ENCODE measurements at places on chromosomes 11 and 22. TPM values are rescaled to one million over a fixed set of nuclear protein-coding genes. Genes with fewer than 3 reads are reported as not detected.

DNA sequence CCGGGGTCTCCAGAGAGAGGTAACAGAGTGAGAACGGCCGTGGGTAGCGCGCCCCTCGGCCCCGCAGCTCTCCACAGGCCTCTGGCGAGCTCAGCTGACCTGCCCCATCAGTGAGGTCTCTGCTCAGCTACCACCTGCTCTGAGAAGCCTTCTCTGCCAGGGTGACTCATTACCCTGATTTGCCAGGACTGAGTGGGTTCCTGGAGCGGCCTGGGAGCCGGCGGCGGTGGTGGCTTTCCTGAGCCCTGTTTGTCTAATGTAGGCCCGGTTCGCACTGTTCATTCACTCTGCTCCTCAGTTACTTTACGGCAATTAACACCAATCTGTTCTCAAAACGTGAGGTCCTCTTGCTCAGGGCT is 351.0 kb upstream of the B3GAT1 start:
- no peak for DNase-seq

DNA sequence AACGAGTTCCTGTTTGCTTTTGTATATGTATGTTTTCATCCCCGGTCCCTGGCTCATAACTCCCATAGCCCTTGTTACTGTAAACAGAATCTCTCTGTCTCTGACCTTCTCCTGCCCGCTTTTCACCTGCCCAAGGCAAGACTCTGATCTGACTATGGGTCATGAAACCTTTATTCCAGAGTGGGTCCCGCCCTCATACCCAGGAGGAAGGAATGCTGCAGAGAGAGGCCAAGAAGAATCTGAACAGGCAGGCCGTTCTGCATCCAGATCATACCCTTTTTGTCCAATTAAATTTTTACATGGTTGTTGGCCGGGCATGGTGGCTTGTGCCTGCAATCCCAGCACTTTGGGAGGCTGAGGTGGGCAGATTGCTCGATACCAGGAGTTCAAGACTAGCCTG is 39.6 kb downstream of the GRIK4 start:
- no peak for DNase-seq

DNA sequence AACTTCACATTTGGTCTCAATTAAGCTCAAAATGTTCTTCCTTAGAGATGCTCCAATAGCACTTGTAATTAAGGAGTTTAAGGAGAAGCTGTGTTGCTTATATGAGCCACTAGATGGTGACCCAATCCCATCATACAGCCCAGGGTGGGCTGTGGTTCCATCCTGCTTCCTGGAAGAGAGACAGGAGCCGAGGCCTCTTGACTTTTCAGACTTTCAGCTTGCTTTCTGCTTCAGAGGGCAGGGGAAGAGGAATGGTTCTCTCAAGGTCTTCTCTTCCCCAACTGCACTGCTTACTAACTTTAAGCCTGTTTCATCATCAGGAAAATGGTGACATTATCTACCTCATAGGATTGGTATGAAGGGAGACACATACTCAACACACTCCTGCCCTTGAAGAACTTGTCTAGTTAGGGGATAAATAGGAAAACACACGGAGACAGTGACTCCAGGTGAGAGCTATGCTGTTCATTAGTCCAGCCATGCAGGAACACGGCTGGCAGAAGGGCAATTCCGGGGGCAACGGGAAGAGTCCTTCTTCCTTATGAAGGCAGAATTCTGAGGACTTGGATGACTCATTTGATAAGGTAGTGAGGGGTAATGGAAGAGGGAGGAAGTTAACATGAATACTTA is 20.1 kb downstream of the TMEM218 start:
- peak; percentile 61 for DNase-seq

DNA sequence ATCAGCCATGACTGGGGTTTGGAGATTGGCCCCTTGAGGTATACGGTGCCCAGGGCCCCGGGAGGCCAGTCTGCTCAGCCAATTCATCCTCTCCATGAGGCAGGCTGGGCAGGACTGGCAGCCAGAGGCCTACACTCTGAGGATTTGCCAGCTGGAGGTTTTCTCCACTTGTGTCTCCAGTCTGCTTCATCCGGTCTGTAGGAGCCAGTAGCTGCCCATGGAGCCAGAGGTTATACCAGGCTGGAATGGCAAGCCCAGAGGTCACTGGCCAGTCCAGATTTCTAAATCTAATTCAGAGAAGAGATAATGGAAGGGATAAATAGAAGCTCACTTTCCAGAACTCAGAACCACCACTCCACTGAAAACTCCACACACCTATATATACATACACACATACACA is 10.0 kb downstream of the FHIP1B start:
- DNase-seq: no peak

DNA sequence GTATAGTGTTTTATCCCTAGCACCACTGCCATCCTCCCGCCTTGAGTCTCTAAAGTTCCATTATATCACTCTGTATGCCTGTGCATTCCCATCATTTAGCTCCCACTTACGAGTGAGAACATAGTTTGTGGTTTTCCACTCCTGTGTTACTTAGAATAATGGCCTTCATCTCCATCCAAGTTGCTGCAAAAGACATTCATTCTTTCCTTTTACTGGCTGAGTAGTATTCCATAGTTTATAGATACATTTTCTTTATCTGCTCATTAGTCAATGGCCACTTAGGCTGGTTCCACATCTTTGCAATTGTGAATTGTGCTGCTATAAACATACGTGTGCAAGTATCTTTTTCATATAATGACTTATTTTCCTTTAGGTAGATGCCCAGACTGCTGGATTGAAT is 24.4 kb downstream of the TAB1 start:
- no peak for DNase-seq

- no peak for DNase-seq
Measured at GRCh38 chr11:134522782-134523570, 110.9 kb upstream of the B3GAT1 start.

DNA sequence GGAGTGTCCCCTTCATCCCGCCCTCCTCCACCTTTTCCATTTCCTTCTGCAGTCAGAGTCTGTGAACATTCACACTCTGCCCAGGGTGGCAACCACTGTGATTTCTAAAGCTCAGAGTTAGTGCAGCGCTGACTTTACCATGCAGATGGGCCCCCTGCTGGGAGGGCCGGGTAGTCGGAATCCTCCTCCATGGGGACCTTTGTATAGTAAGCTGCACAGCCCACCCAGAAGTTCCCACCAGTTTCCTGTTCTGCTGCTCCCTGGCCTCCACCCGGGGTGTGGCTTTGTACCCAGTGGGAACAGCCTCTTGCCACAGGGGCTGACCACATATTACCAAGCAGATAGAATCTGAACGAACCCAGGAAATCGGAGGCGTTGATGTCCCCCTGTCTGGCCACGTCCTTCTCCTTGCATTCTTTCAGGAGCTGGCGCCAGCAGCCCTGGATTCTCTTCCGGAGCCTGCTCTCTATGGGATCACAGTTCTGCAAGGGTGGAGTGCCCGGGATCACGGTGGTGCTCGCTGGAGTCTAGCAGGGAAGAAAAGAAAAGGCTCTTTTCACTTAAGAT is 125.3 kb downstream of the MPPED1 start:
- no peak for DNase-seq

- no peak for DNase-seq
Measured at GRCh38 chr22:46915950-46916730, 153.7 kb downstream of the TBC1D22A start.

DNA sequence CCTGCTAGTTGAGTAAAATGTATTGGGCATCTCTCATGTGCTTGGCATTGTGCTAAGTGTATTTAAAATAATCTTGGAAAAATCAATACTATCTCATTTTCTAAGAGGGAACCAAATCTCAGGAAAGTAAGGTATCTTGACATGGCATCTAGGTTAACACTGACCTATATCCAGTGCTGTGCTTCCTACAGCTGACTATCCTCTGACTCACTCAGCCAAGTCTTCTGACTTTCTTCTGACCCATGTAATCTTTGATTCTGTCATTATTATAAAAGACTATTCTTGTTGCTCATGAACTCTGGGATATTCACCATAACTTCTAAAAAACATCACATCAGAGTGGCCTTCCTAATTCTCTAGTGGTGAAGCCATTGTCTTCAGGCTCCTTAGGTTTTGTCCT is 304.1 kb upstream of the TENM4 start:
- peak; percentile 39 for DNase-seq

DNA sequence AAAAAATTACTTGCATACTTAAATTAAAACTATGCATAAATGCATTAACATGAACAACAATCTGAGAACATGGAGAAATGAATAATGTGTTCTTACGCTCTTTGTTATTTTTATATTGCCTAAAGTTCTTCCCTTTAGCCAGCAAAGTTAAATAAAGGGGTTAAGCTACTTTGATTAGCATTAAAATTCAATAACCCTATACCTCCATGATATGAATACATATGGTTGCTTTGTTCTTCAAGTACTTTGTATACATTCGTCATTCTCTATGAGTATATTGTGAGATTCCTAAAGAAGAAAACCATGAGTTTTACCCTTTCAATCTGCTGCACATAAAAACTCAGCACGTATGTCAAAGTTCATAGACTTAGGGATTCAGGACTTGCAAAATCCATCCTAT is 578.3 kb downstream of the DLG2 start:
- DNase-seq: no peak

DNA sequence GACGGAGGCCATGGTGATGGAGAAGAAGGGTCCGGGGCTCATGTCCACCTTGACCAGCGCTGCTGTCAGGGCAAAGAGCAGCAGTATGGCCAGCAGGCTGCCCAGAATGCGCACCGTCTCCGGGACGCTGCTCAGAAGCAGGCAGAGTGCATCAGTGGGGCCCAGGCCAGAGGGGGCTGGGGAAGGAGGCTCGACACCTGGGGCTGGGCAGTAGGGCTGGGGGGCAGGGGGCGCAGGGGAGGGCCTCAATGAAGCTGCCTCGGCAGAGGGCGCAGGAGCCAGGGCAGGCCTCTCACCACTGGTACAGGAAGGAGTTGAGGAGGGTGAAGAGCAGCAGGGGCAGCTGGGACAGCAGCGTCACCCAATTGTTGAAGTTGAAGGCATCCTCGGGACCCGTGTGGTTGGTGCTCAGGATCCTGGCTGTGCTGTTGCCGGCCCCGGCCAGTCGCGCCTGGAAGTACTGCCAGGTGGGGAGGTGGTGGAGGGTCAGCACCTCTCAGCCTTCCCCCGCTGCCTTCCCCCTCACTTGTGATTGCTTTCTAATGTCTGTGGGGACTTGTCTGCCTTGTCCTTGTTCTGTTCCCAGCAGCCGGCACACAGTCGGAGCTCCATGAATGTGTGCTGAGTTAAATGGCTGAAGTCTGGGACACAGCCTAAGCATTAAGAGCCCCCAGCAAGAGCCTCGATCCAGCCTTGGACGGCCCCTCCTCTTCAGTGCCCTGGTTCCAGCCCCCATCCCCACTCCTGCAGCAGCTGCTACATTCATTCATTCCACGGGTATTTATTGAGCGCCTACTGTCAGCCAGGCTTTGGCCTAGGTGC is 2.3 kb downstream of the SLC29A2 start:
- no peak for DNase-seq

DNA sequence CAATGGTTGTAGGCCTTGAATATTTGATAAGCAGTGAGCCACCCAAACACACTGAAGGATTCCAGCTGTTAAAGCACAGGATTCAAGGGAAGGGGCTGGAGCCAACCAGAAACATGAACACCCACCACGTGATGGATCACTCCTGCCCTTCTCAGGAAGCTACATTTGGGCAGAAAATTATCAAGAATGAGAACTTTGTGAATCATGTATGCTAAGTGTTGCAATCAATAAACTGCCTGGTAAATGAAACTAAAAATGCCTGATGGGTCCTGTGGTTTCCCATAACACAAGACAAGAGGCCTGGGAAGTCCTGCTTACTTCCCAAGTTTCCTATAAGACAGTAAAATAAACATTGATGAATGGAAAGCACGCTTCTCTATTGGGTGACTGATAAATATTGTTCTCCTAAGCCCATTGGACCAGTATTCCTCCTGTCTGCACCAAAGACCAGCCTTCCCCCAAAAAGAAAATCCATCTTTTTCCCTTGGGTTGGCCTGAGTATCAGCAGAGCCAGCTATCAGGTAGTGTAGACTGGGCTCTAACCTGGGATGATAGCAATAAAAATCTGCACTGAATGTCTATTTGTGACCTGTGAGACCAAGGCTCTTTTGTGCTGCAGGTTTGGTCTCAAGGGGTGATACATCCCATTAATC is 98.4 kb downstream of the CCDC83 start:
- no peak for DNase-seq

GRCh38 chr11:42974510-42975179 is 337.2 kb upstream of the API5 start:
- no peak for DNase-seq

DNA sequence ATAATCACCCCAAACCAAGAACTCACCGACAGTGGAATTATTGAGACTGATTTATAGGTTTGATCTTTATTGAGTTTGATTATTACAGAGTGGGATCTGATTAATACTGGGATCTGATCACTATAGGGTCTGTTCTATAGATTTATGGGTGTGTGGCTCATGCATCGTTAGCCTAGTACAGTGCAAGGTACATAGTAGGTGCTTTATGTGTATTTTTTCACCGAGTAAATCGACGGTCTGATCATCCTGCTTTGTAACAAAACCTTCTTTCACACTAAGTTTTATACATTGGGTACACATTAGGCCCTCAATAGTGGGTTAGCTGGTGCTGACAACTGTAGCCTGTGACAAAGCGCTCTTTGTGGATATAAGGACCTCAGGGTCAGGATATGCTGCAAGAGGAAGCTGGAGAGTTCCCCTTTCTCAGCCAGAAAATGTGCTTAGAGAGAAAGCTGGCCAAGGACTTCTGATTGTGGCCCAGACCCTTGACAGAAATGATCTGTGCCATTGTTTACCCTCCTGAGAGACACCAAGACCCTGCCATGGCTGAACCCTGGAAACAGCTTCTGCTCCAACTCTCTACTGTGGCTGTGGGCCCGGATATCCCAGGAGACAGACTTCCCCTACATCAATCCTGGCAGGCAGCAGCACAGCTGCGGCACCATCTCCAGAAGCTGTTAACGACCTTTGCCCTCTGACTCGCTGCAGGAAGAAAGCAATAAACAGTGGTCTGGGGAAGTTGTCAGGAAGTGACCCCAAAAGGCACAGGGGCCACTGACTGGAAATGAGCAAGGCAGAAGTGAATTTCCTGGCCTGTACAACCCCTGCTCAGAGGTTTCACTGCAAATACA is 16.1 kb upstream of the TPP1 start:
- DNase-seq: no peak

DNA sequence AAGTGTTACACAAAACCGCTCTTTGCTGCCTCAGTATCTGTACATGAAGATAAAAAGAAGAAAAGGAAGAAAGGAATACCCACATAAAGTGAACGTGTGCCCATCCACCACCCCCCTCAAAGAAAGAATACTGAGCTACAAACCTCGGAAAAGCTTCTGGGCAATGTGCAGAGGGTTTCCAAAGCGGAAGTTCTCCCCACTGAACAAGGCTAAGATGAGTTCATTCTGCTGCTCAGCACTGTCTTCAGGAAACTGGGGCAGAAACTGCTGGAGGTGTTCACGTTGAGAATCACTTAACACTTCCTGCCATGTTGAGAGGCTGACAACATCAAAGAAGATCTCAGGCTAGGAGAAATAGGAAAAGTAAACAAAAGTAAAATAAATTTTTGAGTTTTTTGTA is 6.9 kb downstream of the NFRKB start:
- no peak for DNase-seq

- no peak for DNase-seq
Measured at GRCh38 chr11:94968334-94968958, 4.9 kb downstream of the CWC15 start.

- no peak for DNase-seq
Measured at GRCh38 chr11:117862753-117863152, 13.7 kb downstream of the FXYD6 start.

Gene NCAPD3
- total RNA-seq: 40.7 TPM

Gene CATSPER1
- total RNA-seq: not detected

Gene MRGPRX3
- 0.65 TPM for total RNA-seq

Gene CCND1
- total RNA-seq: 109 TPM

Gene MRPL48
- 58.3 TPM for total RNA-seq

Gene SERPIND1
- not detected for total RNA-seq

Gene SEPTIN3
- 0.03 TPM for total RNA-seq

Gene MS4A18
- total RNA-seq: not detected

All from foreskin keratinocyte (primary cell).